Endothelial cell of umbilical vein (primary cell): ENCODE measurements at places on chromosomes 5 and 9. TPM values are rescaled to one million over a fixed set of nuclear protein-coding genes. Genes with fewer than 3 reads are reported as not detected.

GRCh38 chr9:109923471-109923760, 143.4 kb downstream of the PALM2AKAP2 start:
- DNase-seq, result peak; percentile 88

DNA sequence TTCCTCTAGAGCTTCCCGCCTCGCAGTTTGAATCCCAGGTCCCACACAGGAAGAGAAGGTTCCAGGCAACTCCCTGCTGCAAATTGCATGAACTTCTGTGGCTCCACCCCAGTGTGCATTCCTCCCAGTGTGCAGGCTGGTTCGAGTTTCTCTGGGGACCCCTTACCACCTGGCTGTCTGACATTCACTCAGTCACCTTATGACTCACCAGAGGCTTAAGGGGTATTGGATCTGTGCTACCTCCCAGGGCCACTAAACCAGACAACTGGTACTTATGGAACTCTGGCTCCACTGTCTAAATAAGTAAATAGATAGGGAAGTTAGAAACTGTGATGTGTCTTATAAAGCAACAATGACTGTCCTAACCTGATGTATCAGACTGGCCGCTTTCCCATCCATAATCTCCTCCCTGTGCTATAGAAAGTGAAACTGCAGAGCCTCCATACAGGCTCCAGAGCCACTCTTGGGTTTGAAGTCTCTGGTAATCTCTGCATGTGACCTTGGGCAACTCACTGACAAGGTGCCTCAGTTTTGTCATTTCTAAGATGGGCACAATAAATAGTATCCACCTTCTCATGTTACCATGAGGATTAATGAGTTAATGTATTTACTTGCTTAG, 720.6 kb downstream of the SEMA5A start:
- DNase-seq, result no peak

- no peak for DNase-seq
These were observed 156.4 kb upstream of the IRX4 start for GRCh38 chr5:2039180-2039531.

GRCh38 chr5:82931110-82931509, 146.1 kb downstream of the TMEM167A start:
- DNase-seq, result no peak

GRCh38 chr5:83654427-83654994, 66.1 kb downstream of the HAPLN1 start:
- DNase-seq, result no peak

DNA sequence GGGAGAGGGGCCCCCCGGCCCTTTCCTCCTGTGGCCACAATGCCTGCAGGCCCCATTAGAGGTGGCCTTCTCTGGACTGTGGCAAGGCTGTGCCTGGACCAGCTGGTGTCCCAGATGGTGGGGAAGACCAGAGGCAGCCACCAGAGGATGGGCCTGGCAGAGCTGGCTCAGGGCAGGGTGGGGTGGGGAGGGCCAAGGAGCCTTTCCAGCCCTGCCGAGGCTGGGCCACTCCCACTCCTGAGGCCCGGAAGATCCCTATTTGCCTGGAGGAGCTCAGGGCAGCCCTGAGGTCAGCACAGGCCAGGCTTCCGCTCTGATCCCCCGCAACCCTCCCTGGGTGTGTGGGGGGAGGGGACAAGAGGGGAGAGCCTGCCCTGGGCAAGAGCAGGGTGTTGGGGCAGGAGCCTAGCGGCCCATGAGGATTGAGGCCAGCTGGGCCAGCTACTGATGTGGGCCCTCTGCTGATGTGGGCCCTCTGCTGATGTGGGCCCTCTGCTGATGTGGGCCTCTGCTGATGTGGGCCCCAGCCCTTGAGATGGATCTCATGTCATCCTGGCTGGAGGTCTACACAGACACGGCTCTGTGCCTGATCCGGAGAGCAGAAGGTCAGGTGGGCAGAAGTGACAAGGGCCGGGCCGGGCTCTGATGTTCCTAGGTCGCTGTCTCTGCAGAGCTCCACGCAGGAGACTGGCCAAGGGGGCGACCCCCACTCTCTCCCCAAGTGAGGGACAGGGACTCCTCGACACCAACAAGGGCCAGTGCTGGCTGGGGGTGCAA, 6.0 kb downstream of the MRPS2 start:
- no peak for DNase-seq

GRCh38 chr5:122493091-122494021, 181.3 kb downstream of the SNCAIP start:
- no peak for DNase-seq

- peak; percentile 39 for DNase-seq
These were observed 451.8 kb downstream of the RAB3C start for GRCh38 chr5:59034498-59035186.

- DNase-seq, result no peak
These were observed 150.6 kb upstream of the ACOT12 start for GRCh38 chr5:81544351-81545018.

GRCh38 chr9:123033864-123034601, 566 bp downstream of the GPR21 start:
- DNase-seq, result no peak

DNA sequence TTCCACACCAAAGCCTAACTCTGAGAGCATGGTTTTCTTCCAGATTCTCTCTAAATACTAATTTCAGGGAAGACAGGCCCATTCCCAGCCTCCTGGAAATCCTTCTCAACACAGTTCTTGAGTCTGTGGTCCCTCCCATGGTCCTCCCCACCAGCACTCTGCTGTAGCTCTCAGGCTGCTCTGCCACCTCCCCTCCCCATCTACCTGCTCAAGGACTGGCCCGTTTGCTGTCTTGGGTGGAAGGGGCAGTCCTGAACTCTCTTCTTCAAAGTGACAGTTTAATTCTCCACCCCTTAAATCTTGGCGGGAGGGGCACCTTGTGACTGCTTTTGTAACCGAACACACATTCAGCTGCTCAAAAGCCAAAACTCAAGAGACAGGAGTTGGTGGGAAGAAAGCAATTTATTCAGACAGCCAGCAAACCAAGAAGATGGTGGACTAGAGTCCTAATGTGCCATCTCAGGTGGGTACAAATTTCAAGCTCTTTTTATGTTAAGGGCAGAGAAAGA, 7.6 kb upstream of the LCN15 start:
- DNase-seq, result no peak

- DNase-seq, result no peak
These were observed 45.3 kb downstream of the WDR70 start for GRCh38 chr5:37424441-37424840.

- no peak for DNase-seq
These were observed 191.2 kb downstream of the TRPM6 start for GRCh38 chr9:74696520-74696919.

DNA sequence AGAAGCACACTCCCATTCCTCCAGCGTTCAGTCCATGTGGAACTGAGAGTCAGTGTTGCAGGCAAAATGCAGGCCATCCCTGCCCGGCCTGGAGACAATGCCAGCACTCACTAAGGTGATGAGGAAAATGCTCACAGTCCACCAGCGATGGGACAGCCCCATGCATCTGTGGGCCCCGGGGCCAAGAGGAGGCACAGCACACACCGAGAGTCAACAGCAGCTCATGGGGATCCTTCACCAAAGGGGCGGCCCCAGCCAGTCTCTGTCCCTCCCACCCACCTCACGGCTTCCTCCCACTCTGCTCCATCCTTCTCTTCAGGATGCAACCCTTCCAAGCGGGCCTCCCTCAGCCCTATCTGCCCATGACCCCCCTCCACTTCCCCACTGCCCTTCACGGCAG, 6.2 kb downstream of the SEMA4D start:
- no peak for DNase-seq

DNA sequence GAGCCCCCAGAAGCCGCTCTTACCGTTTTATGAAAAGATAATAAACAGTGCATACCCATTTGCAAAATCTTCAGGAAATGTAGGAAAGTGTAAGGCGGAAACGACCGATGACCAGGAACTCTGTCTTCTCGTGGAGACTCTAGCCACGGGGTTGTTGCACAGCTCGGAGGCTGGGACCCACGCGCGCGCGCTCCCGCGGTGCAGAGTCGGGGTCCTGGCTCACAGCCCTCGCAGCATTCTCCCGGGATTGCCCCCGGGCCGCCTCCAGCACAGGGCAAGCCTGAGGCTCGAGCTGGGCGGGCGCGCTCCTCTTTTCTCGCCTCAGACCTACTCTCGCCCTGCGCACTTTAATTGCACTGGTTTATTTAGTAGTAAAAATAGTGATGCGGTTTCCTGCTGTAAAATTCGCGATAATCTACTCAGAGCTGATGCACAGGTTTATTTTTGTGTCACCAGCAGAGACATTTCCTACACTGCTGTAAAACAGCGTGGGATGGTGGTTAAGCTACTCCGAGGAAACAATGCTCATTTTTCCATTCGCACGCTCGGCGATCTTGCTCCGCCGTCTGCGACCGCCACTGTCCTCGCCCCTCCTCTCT, 15.5 kb downstream of the TRIM7 start:
- peak; percentile 53 for DNase-seq

- DNase-seq, result no peak
These were observed 93.7 kb upstream of the SIMC1 start for GRCh38 chr5:176144508-176144907.

- DNase-seq, result no peak
These were observed 106.9 kb upstream of the COL5A1 start for GRCh38 chr9:134534661-134535080.

GRCh38 chr5:112492291-112492690, 73.2 kb upstream of the EPB41L4A start:
- DNase-seq, result peak; percentile 92

Gene NMUR2
- polyA plus RNA-seq, result not detected in 2 replicates

Gene POLR3G
- polyA plus RNA-seq, result 8.9 and 15.7 TPM in 2 replicates

Gene ACSL6
- polyA plus RNA-seq, result not detected in 2 replicates

Gene CATSPER3
- 0.35 and 0.43 TPM in 2 replicates for polyA plus RNA-seq

Gene FRMPD1
- polyA plus RNA-seq, result not detected in 2 replicates

Gene ZFP62
- 3.3 and 3.7 TPM in 2 replicates for polyA plus RNA-seq

Gene ZFP2
- polyA plus RNA-seq, result 0.07 and 0.10 TPM in 2 replicates

Gene ORM2
- not detected in 2 replicates for polyA plus RNA-seq

Gene DOCK2
- polyA plus RNA-seq, result 0.37 and 0.62 TPM in 2 replicates

Gene NRARP
- polyA plus RNA-seq, result 54.0 and 72.9 TPM in 2 replicates

Gene CKMT2
- not detected in 2 replicates for polyA plus RNA-seq

Gene PAEP
- polyA plus RNA-seq, result not detected in 2 replicates

Gene UBQLN1
- polyA plus RNA-seq, result 61.1 and 66.1 TPM in 2 replicates

Gene TMEM215
- polyA plus RNA-seq, result not detected in 2 replicates

Gene GDA
- polyA plus RNA-seq, result not detected in 2 replicates

Gene FOXI1
- not detected in 2 replicates for polyA plus RNA-seq

Gene PCDHGA4
- 2.4 and 2.6 TPM in 2 replicates for polyA plus RNA-seq

Gene CCDC192
- polyA plus RNA-seq, result not detected in 2 replicates

Gene ADGRV1
- polyA plus RNA-seq, result 0.05 and 0.55 TPM in 2 replicates

Gene TPPP
- 0.04 and 0.08 TPM in 2 replicates for polyA plus RNA-seq

Gene PDE6A
- polyA plus RNA-seq, result not detected in 2 replicates

Gene SERF1A
- polyA plus RNA-seq, result 1.7 and 1.9 TPM in 2 replicates

Gene ATP10B
- not detected in 2 replicates for polyA plus RNA-seq

Gene HAVCR2
- 0.03 TPM in 1 of 2 replicates, not detected in the other for polyA plus RNA-seq

Gene PCDHB15
- polyA plus RNA-seq, result 0.51 and 0.55 TPM in 2 replicates
